ENCODE measurements at places on chromosomes 6 and 20.

GRCh38 chr6:31676322-31676903 lies 4.5 kb downstream of the LY6G5C start:
- DNase-seq, result no peak

DNA sequence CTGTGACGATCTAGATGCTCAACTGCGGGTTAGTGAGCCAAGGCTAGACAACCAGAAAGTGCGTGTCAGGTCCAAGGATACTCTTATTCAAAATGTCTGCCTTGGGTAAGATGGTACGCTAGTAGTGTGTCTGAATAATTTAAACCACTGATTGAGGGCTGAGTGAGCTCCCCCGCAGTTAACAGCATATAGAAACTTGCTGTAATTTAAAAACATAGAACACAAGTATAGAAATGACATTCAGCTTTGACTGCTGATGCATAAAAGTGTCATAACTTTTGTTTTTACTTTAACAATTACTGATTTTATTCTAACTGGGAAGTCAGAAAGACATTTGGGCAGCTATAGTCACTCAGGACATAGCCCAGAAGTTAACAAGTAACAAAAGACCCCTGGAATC lies 45.6 kb upstream of the SLC22A1 start:
- DNase-seq, result no peak

- no peak for DNase-seq
These were observed 12.2 kb downstream of the NCOA7 start for GRCh38 chr6:125802943-125803377.

- DNase-seq, result no peak
These were observed 364.5 kb upstream of the CITED2 start for GRCh38 chr6:139738801-139739455.

GRCh38 chr20:21344206-21344900 lies 41.2 kb downstream of the XRN2 start:
- DNase-seq, result no peak

DNA sequence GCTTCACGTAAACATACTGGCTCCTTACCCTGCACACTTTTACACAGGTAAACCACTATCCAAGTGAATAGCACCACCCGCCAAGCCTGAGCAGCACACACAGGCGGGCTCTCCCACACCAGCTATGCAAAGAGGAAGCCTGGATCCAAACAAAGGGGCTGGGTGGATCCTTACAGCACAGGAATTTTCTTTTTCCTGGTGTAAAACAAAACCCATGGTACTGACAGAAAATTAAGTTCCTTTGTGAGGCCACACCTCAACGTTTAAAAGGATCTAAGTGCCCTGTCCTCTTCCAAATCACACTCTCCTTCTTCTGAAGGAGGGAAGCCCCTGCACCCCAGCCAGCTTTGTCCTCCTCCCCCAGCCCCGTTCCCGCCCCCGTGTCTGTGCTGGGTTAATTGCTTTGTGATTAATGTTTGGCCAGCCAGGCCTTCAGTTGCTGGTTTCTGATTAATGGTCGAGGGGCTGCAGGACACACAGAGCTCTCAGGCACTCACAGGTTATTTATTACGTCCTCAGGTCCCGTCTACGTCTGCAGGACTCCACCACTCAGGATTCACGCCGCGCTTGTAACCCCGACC lies 6.1 kb downstream of the DACT2 start:
- no peak for DNase-seq

DNA sequence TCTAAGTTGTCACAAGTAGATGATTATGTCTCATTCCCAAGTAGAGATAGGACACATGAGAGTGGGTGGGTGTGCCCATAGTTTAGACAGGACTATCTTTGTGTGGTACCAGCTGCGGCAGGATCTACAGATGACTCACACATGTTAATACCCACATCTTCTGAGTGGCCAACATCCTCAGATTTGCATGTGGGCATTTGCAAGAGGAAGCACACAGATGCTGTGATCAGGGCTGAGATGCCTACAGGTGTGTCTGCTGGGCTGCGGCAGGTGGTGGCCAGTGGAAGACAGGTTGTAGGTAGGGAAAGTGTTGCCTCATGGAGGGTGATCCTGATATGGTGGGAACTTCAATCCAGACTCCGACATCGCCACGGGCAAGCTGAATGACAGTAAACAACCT lies 50.8 kb downstream of the UTRN start:
- no peak for DNase-seq

DNA sequence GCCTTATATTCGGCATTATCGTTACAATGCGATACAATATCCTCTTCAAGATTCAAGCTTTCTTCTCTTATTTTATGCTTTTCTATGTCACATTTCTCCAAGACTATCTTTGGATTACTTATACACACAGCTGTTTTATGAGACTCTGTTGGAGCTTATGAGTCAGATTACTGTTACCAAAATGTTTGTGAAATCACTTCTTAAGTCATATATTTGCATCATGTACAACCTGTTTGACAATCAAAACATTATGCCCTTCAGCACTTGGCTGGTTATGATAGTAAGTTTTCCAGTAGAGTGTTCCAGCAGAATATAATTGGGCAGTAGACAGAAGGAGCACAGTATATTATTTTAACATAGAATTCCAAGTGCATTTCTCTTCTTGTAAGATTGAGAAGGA lies 35.2 kb downstream of the BMP6 start:
- DNase-seq, result no peak

DNA sequence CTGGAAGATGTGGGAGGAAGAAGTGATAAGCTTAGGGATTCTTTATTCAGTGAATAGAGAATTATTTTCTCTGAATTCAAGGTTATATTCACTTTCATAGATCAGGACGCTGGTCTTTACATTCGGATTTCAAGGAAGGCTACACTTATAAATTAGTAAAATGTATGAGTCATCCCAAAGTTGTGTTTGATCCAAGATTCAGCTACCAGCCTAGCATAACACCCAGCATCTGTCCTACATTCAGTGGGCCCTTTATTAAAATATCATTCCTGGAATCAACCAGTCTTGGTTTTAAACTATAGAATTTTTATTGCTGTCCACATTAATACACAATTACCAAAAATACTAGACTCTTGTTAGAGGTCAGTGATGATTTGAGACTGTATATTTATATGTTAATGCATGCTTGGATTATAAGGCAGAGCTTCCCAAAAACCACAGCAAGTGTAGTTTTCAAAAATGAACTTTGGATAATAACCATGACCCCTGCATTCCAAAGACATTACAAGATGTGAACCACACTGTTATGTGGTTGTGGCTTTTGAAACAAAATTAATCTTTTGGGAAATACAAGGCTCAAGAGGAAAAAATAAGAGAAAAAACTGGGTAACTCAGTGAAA lies 210.7 kb upstream of the CNR1 start:
- no peak for DNase-seq

- no peak for DNase-seq
These were observed 218.9 kb downstream of the SLC24A3 start for GRCh38 chr20:19431316-19431700.

DNA sequence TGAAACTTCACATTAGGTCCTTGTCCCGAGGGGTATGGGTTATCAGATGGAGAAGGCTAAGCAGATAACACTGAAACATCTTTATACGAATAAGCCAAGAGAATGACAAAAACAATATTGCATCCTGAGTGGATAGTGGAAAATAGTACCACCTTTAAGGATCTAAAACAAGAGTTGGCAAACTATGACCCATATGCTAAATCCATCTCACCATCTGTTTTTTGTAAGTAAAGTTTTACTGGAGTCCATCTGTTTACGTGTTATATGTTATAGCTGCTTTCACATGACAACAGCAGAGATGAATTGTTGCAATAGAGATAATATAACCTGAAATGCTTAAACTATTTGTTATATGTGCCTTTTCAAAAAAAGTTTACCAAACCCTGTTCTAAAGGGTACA lies 76.1 kb upstream of the TRDN start:
- DNase-seq, result no peak

- no peak for DNase-seq
These were observed 232.6 kb downstream of the TMEM242 start for GRCh38 chr6:157090736-157091135.

DNA sequence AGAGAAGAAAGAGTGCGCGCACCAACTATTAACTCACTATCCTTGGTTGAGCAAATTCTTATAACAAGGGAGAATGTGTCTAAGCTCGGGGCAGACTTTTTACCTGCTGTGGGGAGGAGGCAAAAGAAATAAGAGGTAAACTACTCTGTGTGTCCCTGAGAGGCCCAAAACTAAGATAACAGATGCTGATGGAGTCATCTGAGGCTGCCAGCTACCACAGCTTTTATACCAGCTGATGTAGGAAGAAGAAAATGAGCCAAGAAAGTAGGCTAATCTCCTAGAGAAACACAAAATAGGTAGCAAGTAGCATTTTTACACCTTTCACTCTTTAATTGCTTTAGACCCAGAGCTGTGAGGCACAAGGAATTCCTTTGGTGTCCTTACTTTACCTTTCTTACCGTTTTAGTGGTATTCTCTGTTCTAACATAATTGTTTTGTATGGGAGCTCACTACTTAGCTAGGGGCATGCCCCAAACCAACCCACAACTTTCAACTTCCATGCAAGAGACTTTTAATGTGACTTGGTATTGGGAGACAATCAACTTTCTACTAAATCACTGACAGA lies 27.8 kb upstream of the PIM1 start:
- DNase-seq, result no peak

- DNase-seq, result no peak
These were observed 117.1 kb downstream of the LINC00237 start for GRCh38 chr20:20989081-20989480.

GRCh38 chr20:38805958-38806854 lies 709 bp downstream of the PPP1R16B start:
- peak; percentile 77 for DNase-seq

DNA sequence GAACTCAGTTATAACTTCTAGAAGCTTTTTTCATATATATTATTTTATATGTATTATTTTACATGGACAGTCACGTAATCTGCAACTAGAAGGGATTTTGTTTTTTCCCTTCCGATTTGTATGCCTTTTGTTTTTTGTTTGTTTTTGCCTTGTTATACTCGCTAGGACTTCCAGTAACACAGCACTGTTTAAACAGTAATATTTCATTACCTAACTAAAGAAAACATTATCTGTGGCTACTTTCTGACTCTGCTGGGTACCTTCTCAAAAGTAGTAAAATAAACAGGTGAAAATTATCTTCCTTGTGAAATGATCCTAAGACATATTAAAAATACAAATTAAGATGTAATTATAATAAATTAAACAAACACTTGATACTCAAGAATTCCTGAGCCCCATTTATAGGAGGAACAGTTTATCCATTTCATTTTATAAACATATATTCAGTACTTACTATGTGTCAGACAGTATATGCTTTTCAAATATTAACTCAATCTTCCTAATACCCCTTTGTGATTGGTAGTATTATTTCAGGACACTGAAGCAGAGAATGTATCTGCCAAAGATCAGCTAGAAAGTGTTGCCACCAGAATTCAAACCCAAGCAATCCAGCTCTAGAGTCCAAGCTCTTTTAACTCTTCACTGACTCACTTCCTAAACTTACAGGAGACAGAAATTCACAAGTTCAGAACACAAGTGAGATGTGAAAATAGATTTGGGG lies 65.3 kb downstream of the MAP3K5 start:
- DNase-seq, result no peak

- no peak for DNase-seq
These were observed 201.3 kb upstream of the EXOC2 start for GRCh38 chr6:894274-894673.

GRCh38 chr6:137722749-137723272 lies 144.2 kb upstream of the TNFAIP3 start:
- DNase-seq, result no peak

GRCh38 chr20:33178726-33179125 lies 10.8 kb downstream of the BPIFA2 start:
- no peak for DNase-seq

- no peak for DNase-seq
These were observed 108.1 kb downstream of the TMEM200A start for GRCh38 chr6:130473886-130474285.

DNA sequence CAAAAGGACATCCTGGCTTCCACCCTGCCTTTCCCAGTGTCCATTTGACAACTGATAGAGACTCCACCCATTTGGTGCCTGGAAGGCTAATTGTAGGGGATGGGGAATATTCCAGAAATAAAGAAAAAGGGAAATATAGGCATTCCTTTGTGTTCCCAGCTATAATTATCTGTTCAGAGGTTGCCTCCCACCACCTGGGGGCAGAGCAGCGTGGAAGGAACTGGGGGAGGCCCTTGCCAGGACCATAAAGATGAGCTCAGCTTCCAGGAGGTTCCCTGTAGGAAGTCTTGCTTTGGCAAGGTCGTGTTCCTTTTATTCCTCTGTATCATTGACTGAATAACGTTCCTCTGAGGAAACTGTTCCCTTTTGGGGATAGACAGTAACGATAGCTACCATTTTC lies 214.7 kb downstream of the TFAP2C start:
- no peak for DNase-seq

- DNase-seq, result no peak
These were observed 447.6 kb upstream of the AGPAT4 start for GRCh38 chr6:161721511-161721910.

DNA sequence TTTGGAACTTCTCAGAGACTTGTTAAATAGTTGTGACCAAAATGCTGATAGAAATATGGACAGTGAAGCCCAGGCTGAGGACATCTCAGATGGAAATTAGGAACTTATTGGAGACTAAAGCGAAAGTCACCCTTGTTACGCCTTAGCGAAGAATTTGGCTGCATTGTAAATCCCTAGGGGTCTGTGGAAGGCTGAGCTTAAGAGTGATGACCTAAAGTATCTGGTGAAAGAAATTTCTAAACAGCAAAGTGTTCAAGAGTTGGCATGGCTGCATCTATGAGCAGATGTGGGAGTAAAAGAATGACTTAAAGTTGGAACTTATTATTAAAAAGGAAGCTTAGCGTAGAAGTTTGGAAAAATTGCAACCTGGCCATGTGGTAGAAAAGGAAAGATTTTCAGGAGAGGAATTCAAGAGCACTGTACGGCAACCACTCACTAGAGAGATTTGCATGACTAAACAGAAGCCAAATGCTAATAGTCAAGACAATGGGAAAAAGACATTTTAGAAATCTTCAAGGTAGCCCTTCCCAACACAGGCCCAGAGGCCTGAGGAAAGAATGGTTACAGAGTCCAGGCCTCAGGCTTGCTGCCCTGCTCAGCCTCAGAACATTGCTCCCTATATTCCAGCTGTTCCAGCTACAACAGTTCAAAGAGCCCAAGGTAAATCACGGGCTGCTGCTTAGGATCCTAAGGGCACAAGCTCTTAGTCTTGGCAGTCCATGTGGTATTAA lies 61.6 kb upstream of the TNFRSF21 start:
- no peak for DNase-seq

- peak; percentile 68 for DNase-seq
These were observed 68.4 kb downstream of the VEGFA start for GRCh38 chr6:43838276-43839036.

GRCh38 chr6:146090474-146090873 lies 61.6 kb downstream of the GRM1 start:
- no peak for DNase-seq

DNA sequence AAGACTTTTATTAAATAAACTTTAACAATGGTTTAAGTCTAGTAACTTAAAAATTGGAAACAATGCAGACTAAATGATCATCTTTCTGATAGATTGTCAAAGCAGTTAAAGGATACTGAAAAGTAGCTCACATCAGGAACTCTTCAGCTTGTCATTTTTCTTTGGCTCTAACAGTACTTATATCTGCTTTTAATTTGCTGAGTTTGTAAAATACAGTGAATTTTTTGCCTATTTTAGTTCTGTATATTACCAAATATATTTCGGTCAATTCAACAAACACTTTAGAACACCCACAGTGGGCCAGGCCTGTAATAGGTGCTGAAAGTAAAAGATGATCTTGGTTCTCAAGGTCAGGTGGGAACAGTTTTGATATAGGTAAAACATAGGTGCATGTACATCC lies 22.3 kb downstream of the MKKS start:
- DNase-seq, result no peak

Measured in aorta (tissue), 5 donors.